ENCODE measurements at places on chromosomes 5 and 9. TPM values are rescaled to one million over a fixed set of nuclear protein-coding genes. Genes with fewer than 3 reads are reported as not detected.
A peak's percentile ranks its signal among the peaks of the same experiment; 100 is the strongest.

- DNase-seq = no peak
These were observed 161.3 kb downstream of the CAVIN4 start for GRCh38 chr9:100739208-100739607.

The NAA35 gene
- 21.3 TPM for total RNA-seq

GRCh38 chr9:95481000-95481399 lies 35.8 kb downstream of the PTCH1 start:
- no peak for DNase-seq

- peak; percentile 79 for DNase-seq
These were observed 343.4 kb upstream of the CDH6 start for GRCh38 chr5:30849931-30850710.

The ISCA1 gene
- 19.9 TPM for total RNA-seq

- DNase-seq = no peak
These were observed 86.5 kb upstream of the FSTL4 start for GRCh38 chr5:133698646-133699526.

DNA sequence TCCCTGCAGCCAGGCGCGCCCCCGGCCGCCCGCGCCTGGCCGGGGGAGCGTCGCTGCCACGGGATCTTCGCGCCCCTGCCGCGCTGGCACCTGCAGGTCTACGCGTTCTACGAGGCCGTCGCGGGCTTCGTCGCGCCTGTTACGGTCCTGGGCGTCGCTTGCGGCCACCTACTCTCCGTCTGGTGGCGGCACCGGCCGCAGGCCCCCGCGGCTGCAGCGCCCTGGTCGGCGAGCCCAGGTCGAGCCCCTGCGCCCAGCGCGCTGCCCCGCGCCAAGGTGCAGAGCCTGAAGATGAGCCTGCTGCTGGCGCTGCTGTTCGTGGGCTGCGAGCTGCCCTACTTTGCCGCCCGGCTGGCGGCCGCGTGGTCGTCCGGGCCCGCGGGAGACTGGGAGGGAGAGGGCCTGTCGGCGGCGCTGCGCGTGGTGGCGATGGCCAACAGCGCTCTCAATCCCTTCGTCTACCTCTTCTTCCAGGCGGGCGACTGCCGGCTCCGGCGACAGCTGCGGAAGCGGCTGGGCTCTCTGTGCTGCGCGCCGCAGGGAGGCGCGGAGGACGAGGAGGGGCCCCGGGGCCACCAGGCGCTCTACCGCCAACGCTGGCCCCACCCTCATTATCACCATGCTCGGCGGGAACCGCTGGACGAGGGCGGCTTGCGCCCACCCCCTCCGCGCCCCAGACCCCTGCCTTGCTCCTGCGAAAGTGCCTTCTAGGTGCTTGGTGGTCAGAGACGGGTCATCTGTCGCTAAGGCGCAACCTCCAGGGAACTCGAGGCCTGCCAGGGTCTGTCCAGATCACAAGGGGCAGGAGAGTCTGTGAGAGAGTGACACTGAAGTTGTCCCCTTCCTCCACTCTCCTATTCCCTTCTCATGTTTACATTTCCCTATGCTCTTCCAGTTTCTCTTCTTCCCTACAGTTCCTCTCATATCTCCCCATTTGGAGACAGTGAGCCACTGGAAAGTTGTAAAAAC lies 1.3 kb downstream of the GPR150 start:
- no peak for DNase-seq

DNA sequence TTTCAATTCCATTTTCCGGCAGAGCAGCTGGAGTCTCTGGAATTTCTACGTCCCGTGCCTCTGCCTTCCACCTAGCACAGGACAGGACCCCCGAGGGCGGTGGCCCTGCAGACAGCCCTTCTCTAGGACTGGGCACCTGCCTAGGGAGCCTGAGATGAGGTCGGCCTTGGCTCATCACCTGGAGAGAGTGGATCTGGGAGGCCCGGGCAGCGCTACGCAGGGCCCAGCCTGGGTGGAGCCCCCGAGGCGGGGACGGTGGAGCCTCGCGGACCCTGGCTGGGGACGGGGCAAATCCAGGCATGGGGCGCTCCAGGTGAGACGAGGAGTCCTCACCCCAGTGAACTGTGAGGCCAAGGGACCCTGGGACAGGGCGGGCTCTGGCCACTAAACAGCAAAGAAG lies 114.5 kb downstream of the MTRR start:
- DNase-seq = no peak

- peak; percentile 51 for DNase-seq
These were observed 17.5 kb upstream of the DHFR start for GRCh38 chr5:80672140-80672736.

DNA sequence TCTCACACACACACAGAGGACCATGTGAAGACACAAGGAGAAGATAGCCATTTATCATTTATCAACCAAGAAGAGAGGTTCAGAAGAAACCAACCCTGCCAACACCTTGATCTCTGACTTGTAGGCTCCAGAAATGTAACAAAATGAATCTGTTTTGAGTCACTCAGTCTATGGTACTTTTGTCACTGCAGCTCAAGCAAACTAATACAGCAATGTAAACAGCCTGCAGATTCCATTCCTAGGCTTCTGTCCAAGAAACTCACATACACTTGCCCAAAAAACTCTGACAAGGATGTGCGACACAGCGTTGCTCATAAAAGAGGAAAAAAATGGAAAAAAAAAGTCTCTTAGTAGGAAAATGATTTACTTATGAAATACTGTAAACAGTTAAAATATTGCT lies 33.4 kb downstream of the TRIM36 start:
- no peak for DNase-seq

- no peak for DNase-seq
These were observed 295.6 kb downstream of the ADGRV1 start for GRCh38 chr5:90854169-90854568.

- DNase-seq = no peak
These were observed 416 bp upstream of the PAIP2 start for GRCh38 chr5:139341187-139341688.

The SVEP1 gene
- 0.05 TPM for total RNA-seq

- no peak for DNase-seq
These were observed 130.1 kb downstream of the RPS23 start for GRCh38 chr5:82147860-82148573.
